ENCODE measurements at places on chromosomes 4 and X. TPM values are rescaled to one million over a fixed set of nuclear protein-coding genes. Genes with fewer than 3 reads are reported as not detected.

RADX gene
- 3.0 TPM for total RNA-seq

FRG2 gene
- total RNA-seq = not detected

GRCh38 chr4:171644430-171645057 is 168.7 kb upstream of the GALNTL6 start:
- no peak overlapping the region for H3K4me3 ChIP-seq
- no peaks in the 10 kb centered on the region for H3K4me1 ChIP-seq
- H3K27me3 ChIP-seq = no peaks in the 10 kb centered on the region

DNA sequence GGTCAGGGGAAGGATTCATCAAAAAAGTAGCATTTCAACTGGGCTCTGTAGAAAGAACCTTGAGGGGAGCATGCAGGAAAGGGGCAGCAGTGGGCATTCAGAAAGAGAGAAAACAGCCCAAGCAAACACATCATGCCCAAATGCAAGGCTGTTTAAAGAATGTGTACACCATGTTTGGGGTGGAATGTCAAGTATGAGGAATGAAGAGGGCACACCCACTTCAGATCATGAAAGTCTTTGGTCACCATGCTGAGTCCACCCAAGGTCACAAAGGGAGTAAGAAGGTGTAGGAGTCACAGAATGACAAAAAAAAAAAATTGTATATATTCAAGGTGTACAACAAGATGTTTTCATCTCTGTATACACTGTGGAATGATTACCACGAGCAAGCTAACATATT is 9.4 kb downstream of the S100G start:
- H3K4me3 ChIP-seq = no peak overlapping the region
- H3K27ac ChIP-seq = no peak overlapping the region
- no peaks in the 10 kb centered on the region for H3K36me3 ChIP-seq

- H3K4me3 ChIP-seq = no peak overlapping the region
- DNase-seq = no peak
- H3K4me1 ChIP-seq = no peaks in the 10 kb centered on the region
- H3K36me3 ChIP-seq = no peaks in the 10 kb centered on the region
These were observed 3.9 kb upstream of the TIFA start for GRCh38 chr4:112289407-112290253.

DNA sequence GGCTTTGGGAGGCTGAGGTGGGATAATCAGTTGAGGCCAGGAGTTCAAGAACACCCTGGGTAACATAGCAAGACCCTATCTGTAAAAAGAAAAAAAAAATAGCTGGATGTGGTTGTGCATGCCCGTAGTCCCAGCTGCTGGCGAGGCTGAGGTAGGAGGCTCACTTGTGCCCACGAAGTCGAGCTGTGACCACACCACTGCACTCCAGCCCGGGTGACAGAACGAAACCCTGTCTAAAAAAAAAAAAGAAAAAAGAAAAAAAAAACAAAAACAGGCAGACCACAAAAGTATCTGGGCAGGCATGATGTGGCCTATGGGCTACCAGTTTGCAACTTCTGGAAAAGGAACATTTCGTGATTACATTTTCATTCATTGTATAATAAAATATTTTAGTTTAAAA is 38.1 kb upstream of the RASGEF1B start:
- H3K36me3 ChIP-seq = no peaks in the 10 kb centered on the region
- no peaks in the 10 kb centered on the region for H3K27me3 ChIP-seq
- H3K4me1 ChIP-seq = no peaks in the 10 kb centered on the region
- DNase-seq = no peak

GRCh38 chrX:31058284-31058683 is 13.6 kb downstream of the FTHL17 start:
- no peaks in the 10 kb centered on the region for H3K4me1 ChIP-seq
- no peaks in the 10 kb centered on the region for H3K27me3 ChIP-seq
- no peak overlapping the region for H3K4me3 ChIP-seq
- H3K36me3 ChIP-seq = no peaks in the 10 kb centered on the region
- no peak overlapping the region for H3K27ac ChIP-seq

- H3K27ac ChIP-seq = no peak overlapping the region
- no peak overlapping the region for H3K4me3 ChIP-seq
- H3K27me3 ChIP-seq = no peaks in the 10 kb centered on the region
- no peaks in the 10 kb centered on the region for H3K36me3 ChIP-seq
- no peaks in the 10 kb centered on the region for H3K4me1 ChIP-seq
These were observed 79.2 kb upstream of the ACSL4 start for GRCh38 chrX:109812236-109812635.

DNA sequence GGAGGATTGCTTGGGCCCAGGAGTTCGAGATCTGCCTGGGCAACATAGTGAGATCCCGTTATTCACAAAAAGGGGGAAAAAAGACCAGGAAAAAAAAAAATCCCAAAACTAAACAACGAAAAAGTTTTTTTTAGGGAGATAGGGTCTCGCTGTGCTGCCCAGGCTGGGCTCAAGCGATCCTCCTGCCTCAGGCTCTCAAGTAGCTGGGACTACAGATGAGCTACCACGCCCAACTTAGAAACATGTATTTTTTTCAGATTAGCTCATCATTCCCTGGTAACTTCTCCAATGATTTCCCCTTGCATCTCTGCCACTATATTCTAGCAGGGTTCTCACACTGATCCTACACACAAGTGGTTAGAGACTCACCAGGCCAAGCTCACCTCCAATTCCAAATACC is 24.4 kb upstream of the IRAK1 start:
- H3K4me1 ChIP-seq = peaks cover 14% of the 10 kb centered on the region
- no peak overlapping the region for H3K4me3 ChIP-seq
- no peaks in the 10 kb centered on the region for H3K27me3 ChIP-seq
- no peaks in the 10 kb centered on the region for H3K36me3 ChIP-seq
- H3K27ac ChIP-seq = no peak overlapping the region

DNA sequence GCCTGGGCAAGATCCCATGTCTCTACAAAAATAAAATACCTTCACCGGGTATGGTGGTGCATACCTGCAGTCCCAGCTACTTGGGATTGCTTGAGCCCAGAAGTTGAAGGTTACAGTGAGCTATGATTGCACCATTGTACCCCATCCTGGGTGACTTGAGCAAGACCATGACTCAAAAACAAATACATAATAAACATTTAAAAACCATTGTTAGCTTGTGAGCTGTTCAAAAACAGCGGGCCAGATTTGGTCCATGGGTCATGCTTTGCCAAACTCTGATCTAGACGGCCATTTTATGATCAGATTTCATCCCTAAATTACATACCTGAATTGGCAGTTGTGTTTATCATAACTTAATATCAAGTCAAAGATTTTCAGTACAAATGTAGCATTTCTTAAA is 76.0 kb upstream of the GPM6B start:
- DNase-seq = no peak
- H3K27ac ChIP-seq = no peak overlapping the region
- no peaks in the 10 kb centered on the region for H3K27me3 ChIP-seq
- H3K36me3 ChIP-seq = no peaks in the 10 kb centered on the region
- no peaks in the 10 kb centered on the region for H3K4me1 ChIP-seq

SPARCL1 gene
- total RNA-seq = 44.4 TPM

GRCh38 chr4:855880-856224 is 29.9 kb upstream of the CPLX1 start:
- no peak overlapping the region for H3K27ac ChIP-seq
- H3K27me3 ChIP-seq = no peaks in the 10 kb centered on the region
- peak; percentile 9 for DNase-seq
- no peaks in the 10 kb centered on the region for H3K36me3 ChIP-seq

DNA sequence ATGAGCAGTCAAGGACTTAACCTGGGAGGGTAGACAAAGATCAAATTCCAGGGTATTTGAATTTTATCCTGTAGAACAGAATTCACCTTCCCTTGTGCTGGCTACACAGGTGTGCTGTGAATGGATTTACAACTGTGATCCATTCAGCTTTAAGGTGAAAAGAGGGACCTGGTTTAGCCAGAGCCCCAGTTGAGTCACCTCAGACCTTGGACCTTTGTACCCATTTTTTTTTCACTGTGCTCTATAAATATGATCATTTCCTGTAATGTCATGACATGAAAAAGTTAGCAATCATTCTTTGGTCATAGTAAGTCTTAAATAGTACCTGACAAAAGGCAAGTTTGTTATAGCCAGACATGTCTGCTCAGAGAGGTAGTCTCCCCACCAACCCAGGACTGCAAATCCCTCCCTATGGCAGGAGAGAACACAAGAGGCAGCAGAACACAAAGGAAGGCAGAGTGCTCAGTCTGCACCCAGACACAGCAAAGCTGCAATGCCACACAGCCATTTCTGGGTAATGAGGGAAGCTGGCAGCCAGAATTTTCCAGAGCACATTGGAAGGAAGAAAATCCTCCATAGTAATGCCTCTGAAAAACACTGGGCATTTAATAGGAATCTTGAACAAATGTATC is 77.9 kb downstream of the CXXC4 start:
- H3K4me1 ChIP-seq = peaks cover 15% of the 10 kb centered on the region
- no peaks in the 10 kb centered on the region for H3K27me3 ChIP-seq
- H3K27ac ChIP-seq = peak overlapping the region; percentile 69
- no peak for DNase-seq
- H3K36me3 ChIP-seq = no peaks in the 10 kb centered on the region

GRCh38 chrX:138128027-138128671 is 562.2 kb downstream of the ZIC3 start:
- no peaks in the 10 kb centered on the region for H3K27me3 ChIP-seq
- H3K4me1 ChIP-seq = no peaks in the 10 kb centered on the region
- DNase-seq = no peak
- H3K36me3 ChIP-seq = no peaks in the 10 kb centered on the region
- no peak overlapping the region for H3K27ac ChIP-seq

- no peak for DNase-seq
- H3K36me3 ChIP-seq = no peaks in the 10 kb centered on the region
- no peak overlapping the region for H3K27ac ChIP-seq
These were observed 110.8 kb upstream of the TEX13A start for GRCh38 chrX:105331244-105331643.

DNA sequence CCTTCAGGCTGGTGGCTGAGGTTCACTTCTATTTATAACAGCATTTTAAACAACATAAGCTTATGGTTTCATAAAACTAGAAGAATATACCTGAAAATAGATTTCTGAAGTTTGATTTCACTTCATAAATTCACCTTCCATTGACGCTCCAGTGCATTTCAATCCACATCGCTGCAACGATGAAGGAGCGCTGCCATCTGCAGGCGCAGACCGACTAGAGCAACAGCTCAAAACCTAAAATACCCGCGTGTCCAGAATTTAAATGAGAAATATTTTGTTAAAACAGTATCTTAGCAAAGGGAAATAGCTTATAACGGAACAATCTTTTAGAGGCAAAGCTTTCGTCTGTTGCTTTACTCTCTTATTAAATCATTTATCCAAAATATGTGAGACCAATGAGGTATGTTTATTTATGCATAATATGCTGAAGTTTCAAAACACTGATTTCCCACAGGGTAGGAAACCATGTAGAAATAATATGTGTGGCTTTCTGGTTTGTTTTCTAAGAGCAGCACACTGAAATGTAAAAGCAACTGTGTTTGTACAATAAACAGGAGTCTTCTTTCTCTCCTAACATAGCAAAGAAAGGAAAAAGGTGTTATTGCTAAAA is 816.4 kb upstream of the FRG1 start:
- no peak overlapping the region for H3K27ac ChIP-seq
- no peak overlapping the region for H3K4me3 ChIP-seq
- H3K4me1 ChIP-seq = no peaks in the 10 kb centered on the region
- H3K36me3 ChIP-seq = no peaks in the 10 kb centered on the region
- DNase-seq = no peak

- no peaks in the 10 kb centered on the region for H3K27me3 ChIP-seq
- H3K27ac ChIP-seq = no peak overlapping the region
- no peaks in the 10 kb centered on the region for H3K36me3 ChIP-seq
- no peaks in the 10 kb centered on the region for H3K4me1 ChIP-seq
- no peak for DNase-seq
These were observed 15.5 kb downstream of the RAB40A start for GRCh38 chrX:103503853-103504207.

DNA sequence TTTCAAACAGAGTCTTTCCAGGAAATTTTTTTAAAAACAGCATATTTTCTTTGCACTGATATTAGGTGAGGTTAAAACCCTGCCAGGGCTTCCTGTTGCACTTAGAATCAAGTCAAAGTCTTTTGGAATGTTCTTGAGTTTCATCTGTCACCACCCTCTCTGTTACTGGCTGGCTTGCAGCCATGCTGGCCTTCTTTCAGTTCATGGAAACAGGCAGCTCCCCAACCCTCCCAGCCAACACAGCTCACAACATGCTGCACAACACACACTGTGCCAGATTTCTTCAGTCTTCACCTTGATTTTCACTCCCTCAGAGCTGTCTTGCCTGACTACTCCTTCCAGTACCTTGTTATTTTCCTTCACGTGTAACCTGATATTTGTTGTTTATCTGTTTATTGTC is 129.5 kb downstream of the KCNIP4 start:
- H3K4me3 ChIP-seq = no peak overlapping the region
- H3K4me1 ChIP-seq = no peaks in the 10 kb centered on the region
- no peak for DNase-seq
- H3K27ac ChIP-seq = no peak overlapping the region
- H3K27me3 ChIP-seq = no peaks in the 10 kb centered on the region

GRCh38 chr4:93147524-93148212 is 680.9 kb upstream of the ATOH1 start:
- H3K4me1 ChIP-seq = no peaks in the 10 kb centered on the region
- DNase-seq = no peak
- no peak overlapping the region for H3K27ac ChIP-seq
- no peaks in the 10 kb centered on the region for H3K27me3 ChIP-seq

IL1RAPL1 gene
- 0.09 TPM for total RNA-seq

GRCh38 chr4:25813448-25814106 is 49.2 kb downstream of the SEL1L3 start:
- no peak for DNase-seq
- peaks cover 16% of the 10 kb centered on the region for H3K36me3 ChIP-seq
- no peak overlapping the region for H3K4me3 ChIP-seq
- H3K27me3 ChIP-seq = no peaks in the 10 kb centered on the region

CCSER1 gene
- total RNA-seq = 12.7 TPM

GRCh38 chrX:77977095-77977494 is 7.7 kb upstream of the PGAM4 start:
- DNase-seq = no peak
- no peaks in the 10 kb centered on the region for H3K36me3 ChIP-seq
- H3K27ac ChIP-seq = no peak overlapping the region

- H3K27ac ChIP-seq = no peak overlapping the region
- H3K4me3 ChIP-seq = no peak overlapping the region
- peak; percentile 55 for DNase-seq
- no peaks in the 10 kb centered on the region for H3K27me3 ChIP-seq
- no peaks in the 10 kb centered on the region for H3K36me3 ChIP-seq
- H3K4me1 ChIP-seq = no peaks in the 10 kb centered on the region
These were observed 92.2 kb upstream of the PGRMC2 start for GRCh38 chr4:128379860-128380259.

DNA sequence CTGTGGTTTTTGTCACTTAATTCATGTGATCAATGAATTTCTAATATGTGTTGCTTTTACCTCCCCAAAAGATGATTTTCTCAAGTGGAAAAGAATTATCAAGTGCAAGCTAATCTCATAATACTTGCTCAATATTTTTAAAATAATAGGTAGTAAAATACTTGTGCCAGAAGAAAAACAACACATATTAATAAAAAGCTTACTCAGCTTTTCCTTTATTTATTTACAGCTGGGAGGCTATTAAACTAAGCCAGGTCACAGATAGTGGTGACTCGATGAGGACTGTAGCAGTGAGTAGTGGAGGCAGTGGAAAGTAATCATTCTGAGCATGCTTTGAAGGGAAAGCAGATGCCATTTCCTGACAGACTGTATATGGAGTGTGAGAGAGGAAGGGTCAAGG is 96.1 kb downstream of the PRDM5 start:
- H3K27ac ChIP-seq = no peak overlapping the region
- H3K27me3 ChIP-seq = no peaks in the 10 kb centered on the region
- H3K4me3 ChIP-seq = no peak overlapping the region
- H3K36me3 ChIP-seq = no peaks in the 10 kb centered on the region
- peaks cover 8% of the 10 kb centered on the region for H3K4me1 ChIP-seq

Data from pancreas (tissue), 10 donors.